ENCODE measurements at places on chromosomes 4 and X. TPM values are rescaled to one million over a fixed set of nuclear protein-coding genes. Genes with fewer than 3 reads are reported as not detected.

CNGA1 gene
- 0.33 TPM for total RNA-seq

IL2RG gene
- 8.2 TPM for total RNA-seq

CETN2 gene
- total RNA-seq: 17.8 TPM

MAGEA1 gene
- not detected for total RNA-seq

RENBP gene
- 0.66 TPM for total RNA-seq

RAB41 gene
- total RNA-seq: not detected

KCNIP4 gene
- total RNA-seq: not detected

GABRG1 gene
- not detected for total RNA-seq

ABCG2 gene
- 0.66 TPM for total RNA-seq

FRAS1 gene
- total RNA-seq: 24.4 TPM

RRH gene
- not detected for total RNA-seq

FAT4 gene
- 3.6 TPM for total RNA-seq

FGF13 gene
- total RNA-seq: 0.66 TPM

GRCh38 chr4:161167539-161167938 is 996.3 kb downstream of the FSTL5 start:
- H3K27ac ChIP-seq: no peak overlapping the region
- no peaks in the 10 kb centered on the region for H3K36me3 ChIP-seq
- no peak for DNase-seq
- H3K4me3 ChIP-seq: no peak overlapping the region
- H3K27me3 ChIP-seq: no peaks in the 10 kb centered on the region

GRCh38 chr4:8274765-8275547 is 5.4 kb downstream of the HTRA3 start:
- DNase-seq: peak; percentile 63
- no peak overlapping the region for H3K4me3 ChIP-seq
- H3K27me3 ChIP-seq: no peaks in the 10 kb centered on the region
- H3K36me3 ChIP-seq: no peaks in the 10 kb centered on the region

GRCh38 chr4:139951021-139951420 is 203.0 kb downstream of the MAML3 start:
- H3K27me3 ChIP-seq: no peaks in the 10 kb centered on the region
- DNase-seq: peak; percentile 41
- peaks cover 11% of the 10 kb centered on the region for H3K4me1 ChIP-seq
- H3K4me3 ChIP-seq: no peak overlapping the region
- no peaks in the 10 kb centered on the region for H3K36me3 ChIP-seq

GRCh38 chr4:109169170-109169569 is 133.3 kb downstream of the COL25A1 start:
- H3K4me3 ChIP-seq: no peak overlapping the region
- DNase-seq: no peak
- H3K4me1 ChIP-seq: peaks cover 2% of the 10 kb centered on the region
- no peak overlapping the region for H3K27ac ChIP-seq
- no peaks in the 10 kb centered on the region for H3K36me3 ChIP-seq

- H3K27me3 ChIP-seq: no peaks in the 10 kb centered on the region
- peaks cover 8% of the 10 kb centered on the region for H3K4me1 ChIP-seq
- H3K4me3 ChIP-seq: no peak overlapping the region
- no peaks in the 10 kb centered on the region for H3K36me3 ChIP-seq
- DNase-seq: peak; percentile 16
These were observed 115.2 kb upstream of the LNX1 start for GRCh38 chr4:53706422-53707032.

DNA sequence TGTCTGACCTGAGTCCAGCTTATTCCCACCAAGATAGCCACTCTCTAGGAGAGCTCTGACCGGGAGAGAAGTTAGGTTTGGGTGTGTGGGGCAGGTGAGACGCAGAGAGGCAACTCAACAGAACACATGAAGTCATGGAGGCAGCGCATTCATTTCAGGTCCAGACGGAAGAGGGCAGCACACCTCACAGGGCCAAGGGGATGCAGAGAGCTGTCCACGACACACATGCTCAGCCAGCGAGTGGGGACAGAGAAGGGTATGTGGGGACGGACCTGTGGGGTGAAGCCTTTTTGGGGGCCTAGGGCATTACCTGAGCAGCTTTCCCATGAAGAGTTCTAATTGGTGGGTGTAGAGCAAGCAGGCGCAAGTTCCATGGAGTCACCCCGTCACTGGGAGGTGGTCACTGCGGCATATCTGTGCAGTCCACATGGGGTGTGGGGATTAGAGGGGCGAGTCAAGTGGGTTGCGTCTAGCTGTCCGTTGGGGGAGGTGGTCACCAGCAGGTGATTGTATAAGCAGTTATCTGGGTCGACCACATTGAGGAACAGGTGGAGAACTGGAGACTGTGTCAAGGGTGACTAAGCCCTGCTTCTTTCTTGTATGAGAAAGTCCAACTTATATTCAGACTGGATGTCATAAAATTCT is 24.3 kb upstream of the UXT start:
- H3K36me3 ChIP-seq: no peaks in the 10 kb centered on the region
- no peak overlapping the region for H3K27ac ChIP-seq
- no peak overlapping the region for H3K4me3 ChIP-seq
- DNase-seq: no peak
- H3K4me1 ChIP-seq: no peaks in the 10 kb centered on the region

GRCh38 chr4:152015597-152016302 is 254.9 kb upstream of the GATB start:
- no peaks in the 10 kb centered on the region for H3K36me3 ChIP-seq
- no peak overlapping the region for H3K4me3 ChIP-seq
- no peaks in the 10 kb centered on the region for H3K27me3 ChIP-seq
- DNase-seq: no peak
- H3K27ac ChIP-seq: no peak overlapping the region

- no peaks in the 10 kb centered on the region for H3K36me3 ChIP-seq
- H3K4me3 ChIP-seq: no peak overlapping the region
- H3K27me3 ChIP-seq: no peaks in the 10 kb centered on the region
- no peak overlapping the region for H3K27ac ChIP-seq
These were observed 63.9 kb downstream of the TSC22D3 start for GRCh38 chrX:107711521-107712181.

DNA sequence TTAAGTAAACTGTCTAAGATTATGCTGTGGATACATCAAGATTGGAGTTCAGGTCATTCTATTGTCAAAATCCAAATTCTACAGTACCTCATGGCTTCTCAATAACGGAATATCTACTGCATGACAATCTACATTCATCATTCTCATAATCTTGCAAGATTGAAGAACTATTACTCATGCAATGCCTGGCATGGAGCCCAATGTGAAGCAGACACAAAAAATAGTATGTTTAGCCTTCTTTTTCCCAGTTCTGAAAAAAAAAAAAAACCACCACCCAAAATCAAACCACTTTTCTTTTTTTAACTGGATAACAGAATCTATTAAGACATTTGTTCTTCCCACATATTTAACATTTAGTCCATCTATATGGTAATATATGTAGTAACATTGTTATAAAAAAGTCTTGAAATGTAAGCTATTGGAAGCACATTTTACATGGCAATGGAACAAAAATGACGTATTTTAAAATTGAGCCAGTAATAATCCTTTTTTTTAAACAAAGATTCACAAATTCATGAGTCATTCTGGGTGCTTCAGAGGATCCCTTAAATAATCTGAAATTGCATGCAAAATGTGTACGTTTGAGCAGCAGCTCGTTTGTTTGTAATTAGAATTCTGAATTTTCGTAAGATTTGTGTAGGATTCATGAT is 232.2 kb upstream of the FMR1 start:
- H3K4me3 ChIP-seq: no peak overlapping the region
- H3K27me3 ChIP-seq: no peaks in the 10 kb centered on the region
- no peaks in the 10 kb centered on the region for H3K36me3 ChIP-seq
- H3K4me1 ChIP-seq: no peaks in the 10 kb centered on the region

DNA sequence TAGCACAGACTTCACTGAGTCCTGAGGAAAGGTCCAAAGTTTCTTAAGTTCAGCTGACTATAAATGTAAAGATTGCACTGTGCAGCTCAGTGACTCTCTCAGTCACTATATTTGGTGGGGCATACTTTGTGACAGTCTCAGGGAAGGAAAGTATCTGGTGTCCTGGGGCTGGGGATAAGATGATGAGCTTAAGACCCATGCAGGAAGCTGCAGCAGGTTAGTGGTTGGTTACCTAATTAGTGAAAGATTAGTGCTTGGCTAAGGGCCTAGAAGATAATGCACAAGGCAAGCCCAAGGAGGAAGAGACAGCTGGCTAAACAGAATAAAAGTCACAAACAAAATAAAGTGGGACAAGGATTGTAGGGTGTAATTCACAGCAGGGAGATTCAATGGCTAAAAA is 25.4 kb upstream of the SLITRK4 start:
- DNase-seq: no peak
- no peak overlapping the region for H3K4me3 ChIP-seq
- no peaks in the 10 kb centered on the region for H3K27me3 ChIP-seq
- no peak overlapping the region for H3K27ac ChIP-seq
- H3K4me1 ChIP-seq: no peaks in the 10 kb centered on the region

- H3K4me1 ChIP-seq: peaks cover 10% of the 10 kb centered on the region
- H3K4me3 ChIP-seq: no peak overlapping the region
- DNase-seq: no peak
- no peaks in the 10 kb centered on the region for H3K27me3 ChIP-seq
These were observed 215.5 kb downstream of the TLL1 start for GRCh38 chr4:166088576-166088975.

- H3K27me3 ChIP-seq: no peaks in the 10 kb centered on the region
- no peak overlapping the region for H3K4me3 ChIP-seq
- H3K36me3 ChIP-seq: no peaks in the 10 kb centered on the region
- peaks cover 47% of the 10 kb centered on the region for H3K4me1 ChIP-seq
- DNase-seq: no peak
These were observed 69.8 kb downstream of the ARHGEF38 start for GRCh38 chr4:105622269-105622668.

- no peaks in the 10 kb centered on the region for H3K4me1 ChIP-seq
- H3K36me3 ChIP-seq: no peaks in the 10 kb centered on the region
- no peak overlapping the region for H3K27ac ChIP-seq
- H3K4me3 ChIP-seq: no peak overlapping the region
- H3K27me3 ChIP-seq: no peaks in the 10 kb centered on the region
- no peak for DNase-seq
These were observed 40.2 kb upstream of the TET2 start for GRCh38 chr4:105106426-105106825.

- H3K4me1 ChIP-seq: no peaks in the 10 kb centered on the region
- no peaks in the 10 kb centered on the region for H3K27me3 ChIP-seq
- no peaks in the 10 kb centered on the region for H3K36me3 ChIP-seq
- H3K27ac ChIP-seq: no peak overlapping the region
- H3K4me3 ChIP-seq: no peak overlapping the region
These were observed 52.3 kb downstream of the UBE2K start for GRCh38 chr4:39750216-39750615.

GRCh38 chr4:81030981-81031791 is 678 bp downstream of the BMP3 start:
- H3K27me3 ChIP-seq: no peaks in the 10 kb centered on the region
- H3K27ac ChIP-seq: no peak overlapping the region
- H3K4me3 ChIP-seq: no peak overlapping the region
- no peak for DNase-seq

DNA sequence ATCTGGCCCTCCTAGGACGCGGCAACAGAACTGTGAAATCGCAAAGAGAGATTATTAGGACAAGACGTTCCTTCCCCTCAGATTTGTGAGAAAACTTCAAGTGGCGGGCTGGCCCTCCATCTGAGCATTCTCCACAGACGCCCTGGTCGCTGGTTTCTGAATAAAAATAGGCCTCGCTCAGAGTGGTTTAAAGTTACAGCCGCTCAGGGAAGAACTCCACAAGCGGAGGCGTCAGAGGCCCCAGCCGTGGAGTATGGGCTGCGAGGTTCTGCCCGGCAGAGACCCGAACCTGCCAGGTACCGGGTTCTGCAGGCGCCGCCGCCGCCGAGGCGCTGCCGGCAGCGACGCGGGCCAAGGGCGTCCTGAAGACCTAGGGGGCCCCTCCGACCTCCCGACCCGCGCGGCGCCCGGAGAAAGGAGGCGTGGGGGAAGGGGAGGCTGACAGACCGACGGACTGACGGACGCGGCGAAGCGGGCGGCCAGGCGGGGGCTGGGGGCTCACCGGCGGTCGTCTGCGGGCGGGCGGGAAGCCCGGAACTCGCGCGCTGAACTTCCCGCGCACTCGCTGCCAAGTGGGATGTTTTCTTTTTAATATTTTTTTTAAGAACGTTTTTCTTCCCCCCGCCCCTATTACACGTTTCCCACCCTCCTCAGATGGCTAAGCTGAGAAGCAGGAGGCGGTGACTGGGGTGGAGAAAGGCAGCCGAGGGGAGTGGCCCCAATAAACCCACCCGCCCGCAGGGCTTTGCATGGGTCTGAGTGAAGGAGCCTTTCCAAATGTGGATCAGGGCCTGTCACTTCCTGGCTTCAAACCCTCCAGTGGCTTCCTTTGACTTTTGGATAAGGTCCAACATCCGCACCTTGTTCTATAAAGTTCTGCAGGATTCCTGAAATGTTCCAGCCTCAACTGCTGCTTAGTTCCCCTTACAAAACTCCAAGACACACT is at the start of gene PABPC4L:
Gene PABPC4L (minus strand): TSS at position 574 of the 946 bp plus-strand sequence. CDS start 770 bp downstream, outside the sequence.
- H3K27ac ChIP-seq: no peak within 1 kb of the TSS
- peaks cover 17% of the 10 kb centered on the region for H3K4me1 ChIP-seq
- H3K36me3 ChIP-seq: no peaks in the 10 kb centered on the region
- peak; percentile 49 for DNase-seq
- H3K4me3 ChIP-seq: no peak within 1 kb of the TSS
- no peaks in the 10 kb centered on the region for H3K27me3 ChIP-seq

DNA sequence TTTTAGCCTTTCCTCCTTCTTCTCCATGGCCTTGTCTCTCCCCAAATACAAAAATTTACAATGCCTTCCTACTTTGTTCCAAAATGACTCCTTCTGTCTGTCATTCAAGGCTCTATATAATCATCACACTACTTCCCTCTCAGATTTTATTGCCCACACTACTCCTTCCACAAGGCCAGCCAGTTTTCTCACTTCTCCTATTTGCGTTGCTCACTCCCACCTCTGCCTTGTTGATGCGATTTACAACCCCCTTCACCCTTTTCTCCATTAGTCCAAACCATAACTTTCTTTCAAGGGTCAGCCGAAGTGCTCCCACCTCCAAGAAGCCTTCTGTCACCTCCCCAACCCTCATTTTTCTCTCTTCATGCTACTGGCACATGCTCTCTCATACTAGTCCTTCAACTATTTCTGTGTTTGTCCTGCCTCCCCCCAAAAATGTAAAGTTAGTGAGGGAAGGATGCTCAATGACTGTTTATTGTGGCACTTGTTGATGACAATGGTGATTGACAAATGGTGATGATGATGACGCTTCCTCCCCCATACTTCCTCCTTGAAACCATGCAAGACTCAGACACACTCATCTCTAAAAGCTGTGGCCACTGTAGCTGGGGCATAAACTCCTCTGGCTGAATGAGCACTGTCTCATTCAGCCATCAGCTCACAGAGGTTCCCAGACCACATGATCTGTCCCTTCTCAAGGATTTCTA is 2.7 kb upstream of the XKRX start:
- no peaks in the 10 kb centered on the region for H3K27me3 ChIP-seq
- no peak for DNase-seq
- H3K4me3 ChIP-seq: no peak overlapping the region
- peaks cover 13% of the 10 kb centered on the region for H3K4me1 ChIP-seq

- no peak overlapping the region for H3K4me3 ChIP-seq
- no peaks in the 10 kb centered on the region for H3K36me3 ChIP-seq
- H3K4me1 ChIP-seq: no peaks in the 10 kb centered on the region
- DNase-seq: peak; percentile 48
These were observed 126.6 kb downstream of the ASB9 start for GRCh38 chrX:15143050-15143824.

- no peak overlapping the region for H3K4me3 ChIP-seq
- no peaks in the 10 kb centered on the region for H3K27me3 ChIP-seq
- H3K27ac ChIP-seq: no peak overlapping the region
- no peak for DNase-seq
These were observed 852.0 kb downstream of the PCDH18 start for GRCh38 chr4:136680271-136680670.
